Cardiac septum (tissue), 1 donor: ENCODE measurements at places on chromosomes 4 and X. TPM values are rescaled to one million over a fixed set of nuclear protein-coding genes. Genes with fewer than 3 reads are reported as not detected.

GRCh38 chr4:138908134-138908533 lies 107.4 kb upstream of the NOCT start:
- no peak for DNase-seq

GRCh38 chrX:107716118-107716684 lies 59.4 kb downstream of the TSC22D3 start:
- peak; percentile 74 for DNase-seq

DNA sequence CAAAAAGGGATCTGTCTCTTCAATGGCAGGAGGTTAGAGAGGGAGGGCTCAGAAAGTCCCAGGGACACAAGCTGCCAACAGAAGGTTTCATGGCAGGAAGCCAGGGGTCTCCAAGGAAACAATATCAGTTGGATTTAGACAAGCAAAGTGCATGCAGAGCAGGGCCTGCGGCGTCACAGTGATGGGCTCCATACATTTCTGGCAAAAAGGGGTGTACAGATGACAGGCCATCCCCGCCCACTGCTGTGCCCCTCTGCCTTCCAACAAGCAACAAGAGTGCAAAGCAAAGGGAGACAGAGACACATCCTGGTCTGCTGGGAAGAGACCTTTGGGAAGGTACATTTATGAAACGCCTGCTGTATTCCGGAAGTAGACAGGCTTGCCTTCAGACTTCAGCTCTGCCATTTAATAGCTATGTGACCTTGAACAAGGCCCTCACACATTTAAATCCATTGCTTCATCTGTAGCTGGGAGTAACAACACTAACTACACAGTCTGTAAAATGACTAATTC lies 121.2 kb downstream of the AFAP1 start:
- DNase-seq = no peak

NAA11 gene
- total RNA-seq = not detected

- DNase-seq = no peak
These were observed 38.4 kb downstream of the NAP1L5 start for GRCh38 chr4:88659055-88659889.

EGFL6 gene
- 0.24 TPM for total RNA-seq

DNA sequence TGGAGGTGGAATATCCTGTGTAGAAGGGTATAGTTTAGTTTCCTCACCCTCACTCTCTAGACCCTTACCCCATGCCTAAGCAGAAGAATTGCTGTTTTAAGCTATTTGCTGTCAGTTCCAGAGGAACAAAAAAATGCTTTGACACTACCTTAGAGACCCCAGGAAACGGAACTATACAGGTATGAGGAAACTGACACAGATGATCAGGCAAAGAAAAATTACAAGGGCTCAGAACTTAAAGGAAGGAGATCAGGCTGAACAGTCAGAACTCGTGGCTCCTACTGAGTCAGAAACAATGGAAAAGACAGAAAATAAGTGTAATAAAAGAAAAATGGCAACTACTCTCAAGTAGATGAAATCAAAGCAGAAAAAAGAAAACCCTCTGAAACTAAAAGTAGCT lies 65.6 kb downstream of the BANK1 start:
- DNase-seq = no peak

- no peak for DNase-seq
These were observed 76.7 kb downstream of the SCD5 start for GRCh38 chr4:82721819-82722423.

DNA sequence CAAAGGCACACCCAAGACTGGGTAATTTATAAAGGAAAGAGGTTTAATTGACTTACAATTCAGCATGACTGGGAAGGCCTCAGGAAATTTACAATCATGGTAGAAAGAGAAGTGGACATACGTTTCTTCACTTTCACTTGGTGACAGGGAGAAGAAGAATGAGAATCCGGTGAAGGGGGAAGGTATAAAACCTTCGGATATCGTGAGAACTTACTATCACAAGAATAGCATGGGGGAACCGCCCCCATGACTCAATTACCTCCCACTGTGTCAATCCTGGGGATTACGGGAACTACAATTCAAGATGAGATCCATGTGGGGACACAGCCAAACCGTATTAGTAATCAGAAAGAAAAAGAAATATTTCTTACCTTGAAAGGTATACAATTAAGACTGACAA lies 782.9 kb upstream of the HS3ST1 start:
- no peak for DNase-seq

GRCh38 chr4:77443941-77444340 lies 161.7 kb upstream of the CXCL13 start:
- DNase-seq = no peak

FAM193A gene
- total RNA-seq = 19.5 TPM

- no peak for DNase-seq
These were observed 136.8 kb downstream of the C4orf33 start for GRCh38 chr4:129232589-129233337.

- no peak for DNase-seq
These were observed 833.9 kb upstream of the PRKX start for GRCh38 chrX:4547213-4547836.

CD40LG gene
- not detected for total RNA-seq

DNA sequence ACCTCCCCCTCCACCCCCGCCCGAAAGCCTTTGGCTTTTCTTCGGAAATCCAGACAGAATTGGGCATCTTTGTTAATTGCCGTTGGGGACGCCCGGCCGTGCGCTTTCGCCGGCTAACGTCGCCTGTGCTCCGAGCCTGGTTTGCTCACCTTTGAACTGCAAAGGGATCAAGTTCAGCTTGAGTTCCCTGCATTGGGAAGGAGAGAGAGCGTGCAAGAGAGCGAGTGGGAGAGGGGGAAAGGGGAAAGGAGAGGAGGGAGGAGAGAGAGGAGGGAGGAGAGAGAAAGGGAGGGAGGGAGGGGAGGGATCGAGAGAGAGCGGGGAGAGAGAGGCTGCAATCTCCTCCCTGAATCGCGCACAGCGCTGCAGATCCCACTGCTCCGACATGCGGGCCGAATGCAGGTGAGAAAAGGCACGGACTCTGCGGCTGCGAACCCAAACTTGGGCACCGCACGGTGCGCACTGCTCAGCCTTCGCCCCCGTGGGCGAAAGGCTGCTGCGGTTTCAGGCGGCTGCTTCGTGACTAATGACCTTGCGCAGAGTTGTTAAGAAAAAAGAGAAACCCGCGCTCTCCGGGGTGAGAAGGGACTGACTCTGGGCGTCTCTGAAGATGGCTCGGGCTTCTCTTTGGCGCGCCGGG lies at the start of gene PCDH7:
TSS of gene PCDH7 (plus strand) at position 349 of the 640 bp plus-strand sequence. CDS start 1,054 bp downstream, outside the sequence.
- no peak for DNase-seq

SPANXD gene
- total RNA-seq = not detected

DNA sequence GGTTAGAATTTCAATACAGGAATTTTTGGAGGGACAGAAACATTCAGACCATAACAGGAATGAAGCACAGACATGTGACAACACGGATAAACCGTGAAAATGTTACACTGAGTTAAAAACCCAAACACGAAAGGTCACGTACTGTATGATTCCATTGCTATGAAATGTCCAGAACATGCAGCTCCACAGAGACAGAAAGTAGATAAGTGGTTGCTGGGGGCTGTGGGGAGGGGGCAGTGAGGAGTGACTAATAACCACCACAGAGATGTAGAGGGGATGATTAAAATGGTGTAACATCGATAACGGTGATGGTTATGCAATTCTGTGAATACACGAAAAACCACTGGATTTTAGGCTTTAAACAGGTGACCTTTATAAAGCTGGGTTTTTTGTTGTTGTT lies 8.3 kb downstream of the GPR143 start:
- DNase-seq = no peak

- DNase-seq = no peak
These were observed 40.0 kb upstream of the APLN start for GRCh38 chrX:129694805-129695204.

DNA sequence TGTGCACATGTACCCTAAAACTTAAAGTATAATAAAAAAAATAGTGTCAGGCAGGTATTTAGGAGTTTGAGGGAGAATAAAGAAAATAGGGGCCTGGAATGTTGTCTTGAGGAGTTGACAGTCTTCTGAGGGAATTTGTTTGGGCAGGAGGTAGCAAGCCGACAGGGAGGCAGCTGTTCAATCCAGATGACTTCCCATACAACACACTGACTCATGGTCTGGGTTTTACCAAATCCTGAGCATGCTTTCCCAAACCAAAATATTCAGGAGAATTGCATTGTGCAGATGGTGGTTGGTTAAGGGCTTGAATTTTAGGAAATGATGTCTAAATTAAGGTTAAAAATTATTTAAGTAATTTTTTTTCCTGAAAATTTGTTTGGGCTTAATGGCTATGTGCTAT lies 430.0 kb downstream of the INPP4B start:
- no peak for DNase-seq

DNA sequence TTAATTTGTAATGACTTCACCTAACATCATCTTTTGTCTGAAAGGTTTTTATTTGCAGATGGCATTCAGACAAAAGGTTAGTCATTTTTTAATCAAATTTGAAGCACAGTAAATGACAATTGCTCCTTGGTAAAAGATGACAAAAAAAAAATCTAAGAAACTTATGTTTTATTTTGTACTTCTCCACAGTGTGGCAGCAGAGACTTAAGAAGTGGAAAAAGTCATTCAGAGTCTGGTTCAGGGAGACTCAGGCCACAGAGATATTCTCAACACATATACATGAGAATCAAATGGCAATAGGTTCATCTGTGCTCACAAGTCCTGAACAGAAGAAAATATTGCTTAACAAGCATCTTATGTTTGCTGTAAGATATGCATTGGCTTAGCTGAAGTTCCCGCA lies 436.2 kb downstream of the KCNIP4 start:
- DNase-seq = no peak

DNA sequence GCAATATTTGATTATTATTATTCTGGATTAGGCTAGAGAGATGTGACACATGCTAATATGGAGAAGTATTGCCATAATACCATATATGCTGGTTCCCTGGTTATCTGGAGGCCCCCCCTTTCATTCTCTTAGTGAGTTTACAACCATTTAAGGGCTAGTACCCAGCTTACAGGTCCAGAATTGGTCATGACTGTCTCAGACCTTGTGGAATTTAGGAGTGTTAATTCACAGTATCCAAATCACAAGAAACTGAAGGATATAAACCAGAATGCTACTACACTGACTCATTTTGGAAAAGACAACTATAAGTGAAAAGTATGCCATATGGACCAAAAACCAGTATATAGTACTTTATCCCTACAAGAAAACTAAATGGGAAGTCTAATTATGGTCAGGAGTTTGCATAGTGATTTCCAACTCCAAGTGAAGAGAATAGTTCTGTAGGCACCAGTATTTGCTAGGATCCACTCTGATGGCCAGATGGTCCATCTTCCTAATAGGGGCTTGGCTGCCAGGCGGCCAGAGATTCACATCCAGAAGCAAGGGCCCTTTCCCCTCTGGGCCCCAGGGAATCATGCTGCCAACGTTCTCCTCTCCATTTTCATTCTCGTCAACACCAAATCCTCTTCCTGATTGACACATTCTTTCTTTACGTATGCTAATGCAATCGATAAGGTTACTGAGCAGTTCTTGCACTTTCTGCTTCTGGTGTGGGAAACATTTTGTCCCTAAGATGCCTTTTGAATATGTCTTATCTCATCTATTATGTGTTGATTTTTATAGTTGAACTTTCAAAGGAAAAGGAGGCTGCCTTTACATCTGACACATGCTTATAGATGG lies 123.6 kb downstream of the SHROOM3 start:
- no peak for DNase-seq

GRCh38 chr4:1266881-1267763 lies 18.2 kb upstream of the CTBP1 start:
- no peak for DNase-seq
